ENCODE measurements at places on chromosomes 4 and X.

DNA sequence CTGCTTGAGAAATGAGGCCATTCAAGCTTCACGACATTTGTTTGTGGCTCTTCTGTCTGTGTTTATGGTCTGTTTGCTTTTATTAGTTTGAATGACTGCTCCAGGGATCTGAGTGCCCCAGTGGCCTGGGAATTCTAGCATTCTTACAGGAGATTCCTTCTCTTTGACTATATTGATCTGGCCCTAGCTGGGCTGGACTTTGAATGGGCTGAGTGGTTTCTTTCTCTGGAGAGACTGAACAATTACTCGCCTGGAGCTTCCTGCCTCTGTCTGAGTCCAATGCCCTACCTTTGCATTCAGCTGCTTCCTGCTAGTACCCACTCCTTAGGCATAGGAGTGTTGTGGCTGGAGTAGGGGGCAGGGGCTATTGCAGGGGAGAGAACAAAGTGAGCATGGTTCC, 51.2 kb upstream of the EDA start:
- H3K27ac ChIP-seq, result peak overlapping the region; percentile 55
- DNase-seq, result no peak
- H3K36me3 ChIP-seq, result no peaks in the 10 kb centered on the region
- H3K27me3 ChIP-seq, result no peaks in the 10 kb centered on the region
- peaks cover 6% of the 10 kb centered on the region for H3K4me1 ChIP-seq
- H3K4me3 ChIP-seq, result no peak overlapping the region

- peak overlapping the region; percentile 42 for H3K27ac ChIP-seq
- peak overlapping the region; percentile 17 for H3K4me3 ChIP-seq
- no peak for DNase-seq
- no peaks in the 10 kb centered on the region for H3K27me3 ChIP-seq
- H3K4me1 ChIP-seq, result peaks cover 23% of the 10 kb centered on the region
These were observed 8.7 kb downstream of the RPGR start for GRCh38 chrX:38318606-38319005.

DNA sequence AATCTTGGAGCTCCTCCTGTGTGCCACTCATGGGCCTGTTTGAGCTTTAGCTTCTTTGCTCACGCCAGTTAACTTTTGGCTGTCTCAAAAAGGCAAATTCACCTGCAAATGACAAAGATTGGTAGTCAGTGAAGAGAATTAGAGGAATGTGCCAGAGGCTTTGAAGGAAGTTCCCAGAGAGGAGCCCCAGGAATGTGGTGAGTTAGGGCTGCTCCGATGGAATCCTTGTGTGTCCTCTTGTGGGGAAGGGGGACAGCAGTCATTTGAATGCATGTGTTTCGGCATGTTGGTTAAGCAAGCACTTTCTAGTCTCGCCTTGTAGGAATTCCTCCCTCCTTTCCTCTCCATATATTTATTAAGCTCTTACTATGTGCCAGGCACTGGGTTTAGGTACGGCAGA, 62.9 kb downstream of the ELF4 start:
- no peak overlapping the region for H3K4me3 ChIP-seq
- no peaks in the 10 kb centered on the region for H3K4me1 ChIP-seq
- DNase-seq, result no peak
- peaks cover 17% of the 10 kb centered on the region for H3K36me3 ChIP-seq

DNA sequence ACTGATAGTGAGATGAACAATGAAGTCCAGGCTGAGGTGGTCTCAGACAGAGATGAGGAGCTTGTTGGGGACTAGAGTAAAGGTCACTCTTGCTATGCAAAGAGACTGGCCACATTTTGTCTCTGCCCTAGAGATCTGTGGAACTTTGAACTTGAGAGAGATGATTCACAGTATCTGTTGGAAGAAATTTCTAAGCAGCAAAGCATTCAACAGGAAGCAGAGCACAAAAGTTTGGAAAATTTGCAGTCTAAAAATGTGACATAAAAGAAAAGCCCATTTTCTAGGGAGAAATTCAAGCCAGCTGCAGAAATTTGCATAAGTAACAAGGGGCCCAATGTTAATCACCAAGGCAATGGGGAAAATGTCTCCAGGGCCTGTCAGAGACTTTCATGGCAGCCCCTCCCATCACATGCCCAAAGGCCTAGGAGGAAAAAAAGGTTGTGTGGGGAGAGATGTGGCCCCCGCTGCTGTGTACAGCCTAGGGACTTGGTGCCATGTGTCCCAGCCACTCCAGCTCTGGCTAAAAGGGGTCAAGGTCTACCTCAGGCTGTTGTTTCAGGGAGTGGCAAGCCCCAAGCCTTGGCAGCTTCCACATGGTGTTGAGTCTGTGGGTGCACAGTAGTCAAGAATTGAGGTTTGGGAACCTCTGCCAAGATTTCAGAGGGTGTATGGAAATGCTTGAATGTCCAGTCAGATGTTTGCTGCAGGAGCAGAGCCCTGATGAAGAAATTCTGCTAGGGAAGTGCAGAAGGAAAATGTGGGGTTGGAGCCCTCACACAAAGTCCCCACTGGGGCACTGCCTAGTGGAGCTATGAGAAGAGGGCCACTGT, 262.8 kb downstream of the DKK2 start:
- DNase-seq, result no peak
- no peaks in the 10 kb centered on the region for H3K27me3 ChIP-seq
- H3K4me3 ChIP-seq, result no peak overlapping the region
- H3K4me1 ChIP-seq, result no peaks in the 10 kb centered on the region
- no peak overlapping the region for H3K27ac ChIP-seq
- H3K36me3 ChIP-seq, result no peaks in the 10 kb centered on the region

DNA sequence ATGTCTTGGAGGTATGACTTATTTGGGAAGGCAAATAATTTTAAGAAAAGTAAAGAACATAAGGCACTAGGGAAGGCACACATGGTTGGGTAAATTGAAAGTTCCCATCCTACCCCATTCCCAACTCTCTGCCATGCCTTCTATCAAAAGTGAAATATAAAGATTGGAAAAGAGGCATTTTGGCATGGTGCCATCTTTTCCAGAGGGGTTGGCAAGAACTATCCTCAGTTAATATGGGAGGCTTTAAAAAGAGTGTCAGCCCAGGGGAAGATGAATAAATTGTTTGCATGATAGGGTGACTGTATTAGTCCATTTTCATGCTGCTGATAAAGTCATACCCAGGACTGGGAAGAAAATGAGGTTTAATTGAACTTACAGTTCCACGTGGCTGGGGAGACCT, 150.8 kb upstream of the BOD1L1 start:
- H3K36me3 ChIP-seq, result no peaks in the 10 kb centered on the region
- H3K27me3 ChIP-seq, result no peaks in the 10 kb centered on the region
- H3K4me3 ChIP-seq, result no peak overlapping the region
- no peak for DNase-seq
- no peak overlapping the region for H3K27ac ChIP-seq
- no peaks in the 10 kb centered on the region for H3K4me1 ChIP-seq

All from progenitor cell of endocrine pancreas (in vitro differentiated cells).